ENCODE measurements at places on chromosomes 7 and 10. TPM values are rescaled to one million over a fixed set of nuclear protein-coding genes. Genes with fewer than 3 reads are reported as not detected.

FOXP2 gene
- 25.0 TPM for total RNA-seq

CPN1 gene
- total RNA-seq: not detected

STAG3 gene
- total RNA-seq: 1.0 TPM

LIPN gene
- total RNA-seq: not detected

FGFR2 gene
- 8.0 TPM for total RNA-seq

All from osteocyte (in vitro differentiated cells).